ENCODE measurements at places on chromosomes 12 and 14.

- no peak for DNase-seq
These were observed 62.1 kb upstream of the KIF21A start for GRCh38 chr12:39505023-39505422.

- DNase-seq: no peak
These were observed 81.8 kb downstream of the NOS1 start for GRCh38 chr12:117279606-117280005.

GRCh38 chr12:117190210-117190781 is at the start of gene FBXO21:
Gene FBXO21, minus strand, starts transcription at chr12:117190470. Its CDS starts 14 bp downstream, at chr12:117190456.
- DNase-seq: peak; percentile 92

- DNase-seq: no peak
These were observed 52.3 kb downstream of the TSPAN9 start for GRCh38 chr12:3129301-3130056.

- DNase-seq: no peak
These were observed 1043.8 kb upstream of the FBXO33 start for GRCh38 chr14:40476005-40476404.

DNA sequence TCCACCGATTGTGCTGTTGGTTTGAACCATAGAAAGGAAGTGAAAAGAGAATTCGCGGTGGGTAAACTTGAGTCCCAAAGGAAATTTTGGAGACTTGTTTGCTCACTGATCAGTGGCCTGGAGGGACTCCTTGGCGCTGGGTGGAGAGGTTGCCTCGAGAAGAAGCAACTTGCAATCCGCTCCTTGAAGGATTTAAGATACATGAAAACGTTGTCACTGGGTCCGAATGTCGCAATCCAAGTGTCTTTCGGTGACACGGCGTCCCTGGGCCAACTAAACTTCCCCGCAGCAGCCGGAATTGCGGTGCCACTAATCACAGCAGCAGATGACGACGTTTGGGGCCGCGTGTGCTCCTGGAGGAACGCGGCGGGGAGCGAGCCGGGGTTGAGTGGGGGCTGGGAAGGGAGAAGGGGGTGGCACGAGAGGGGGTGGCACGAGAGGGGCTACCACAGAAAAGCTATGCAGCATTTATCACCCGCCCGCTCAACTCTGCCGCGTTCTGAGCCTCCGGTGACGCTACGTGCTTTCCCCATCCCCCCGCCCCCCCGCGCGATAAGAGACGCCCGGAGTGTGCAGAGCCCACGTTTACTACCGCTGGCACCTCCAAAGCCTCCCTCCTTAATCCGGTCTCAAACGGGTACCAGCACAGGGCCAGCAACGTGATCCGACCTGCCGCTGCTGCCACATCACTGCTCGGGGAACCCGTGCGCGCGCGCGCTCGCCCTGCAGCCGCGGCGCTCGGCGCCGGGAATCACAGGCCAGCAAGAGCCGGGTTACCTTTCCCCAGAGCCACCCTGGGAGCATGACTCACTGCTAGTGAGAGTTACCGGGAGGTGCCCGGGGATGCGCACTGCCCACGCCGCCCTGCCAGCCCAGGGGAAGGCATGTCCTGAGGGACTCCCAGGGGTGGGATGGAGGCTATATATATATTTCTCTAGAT is 833 bp upstream of the BHLHE41 start:
- DNase-seq: peak; percentile 86

DNA sequence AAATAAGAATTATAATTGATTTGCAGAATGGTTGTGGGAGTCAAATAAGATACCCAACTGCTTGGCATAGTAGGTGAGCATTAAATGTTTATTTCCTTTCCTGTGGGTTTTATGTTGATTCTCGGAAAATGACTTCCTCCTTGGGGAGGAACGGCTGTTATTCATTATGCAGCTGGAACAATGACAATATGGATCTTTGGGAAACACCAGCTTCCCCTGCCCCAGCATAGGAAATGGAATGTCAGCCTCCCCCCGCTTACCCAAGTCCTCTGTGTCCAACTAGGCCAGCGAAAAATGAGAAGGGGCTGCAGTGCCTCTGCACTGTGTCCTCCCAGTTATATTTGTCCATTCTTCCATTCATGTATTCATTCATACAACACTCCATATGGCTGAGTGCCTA is 11.7 kb upstream of the CCDC177 start:
- no peak for DNase-seq

GRCh38 chr12:7605900-7606465 is 59.7 kb downstream of the APOBEC1 start:
- DNase-seq: no peak

DNA sequence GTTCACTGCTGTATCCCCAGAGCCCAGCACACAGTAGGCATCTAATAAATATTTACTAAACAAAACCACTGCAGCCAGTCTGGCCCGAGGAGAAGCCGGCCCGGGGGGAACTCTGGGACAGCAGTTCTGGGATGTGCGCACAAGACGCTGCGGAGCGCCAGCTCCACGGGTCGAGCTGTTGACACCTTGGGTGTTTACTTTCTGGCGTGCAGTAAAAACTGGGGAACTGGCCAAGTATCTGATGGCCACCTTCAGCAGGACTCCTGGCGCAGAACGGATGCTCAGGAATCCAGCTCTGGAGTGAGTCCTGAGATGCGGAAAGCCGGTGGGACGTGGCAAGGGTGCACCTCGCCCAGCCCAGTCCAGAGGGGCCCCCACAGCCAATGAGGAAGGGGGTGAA is 65.6 kb downstream of the NCOR2 start:
- no peak for DNase-seq

GRCh38 chr12:115294453-115295133 is 610.6 kb upstream of the TBX3 start:
- DNase-seq: no peak

DNA sequence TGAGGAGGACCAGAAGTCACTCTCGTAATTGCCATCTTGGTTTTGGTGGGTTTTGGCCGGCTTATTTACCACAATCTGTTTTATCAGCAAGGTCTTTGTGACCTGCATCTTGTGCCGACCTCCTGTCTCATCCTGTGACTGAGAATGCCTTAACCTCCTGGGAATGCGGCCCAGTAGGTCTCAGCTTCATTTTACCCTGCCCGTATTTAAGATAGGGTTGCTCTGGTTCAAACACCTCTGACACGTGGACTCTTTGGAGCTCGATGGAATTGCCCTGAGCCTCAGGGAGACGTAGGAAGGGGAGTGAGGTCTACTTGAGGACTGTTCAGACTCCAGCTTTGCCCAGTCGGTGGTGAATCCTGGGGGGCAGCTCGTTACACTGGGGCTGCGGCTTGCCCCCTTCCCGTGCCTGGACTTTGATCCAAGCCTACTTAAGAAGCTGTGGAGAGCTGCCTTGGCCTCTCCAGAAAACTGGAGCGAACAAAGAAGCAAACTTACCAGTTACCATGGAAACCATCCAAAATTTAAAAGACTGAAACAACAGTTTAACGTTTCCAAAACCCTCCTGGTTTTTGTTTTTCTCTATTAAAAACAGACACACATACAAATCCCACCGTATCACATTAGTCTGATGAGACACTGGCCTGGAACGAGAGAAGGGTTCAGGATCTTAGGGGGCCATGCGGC is 28.0 kb downstream of the CALM1 start:
- DNase-seq: no peak

DNA sequence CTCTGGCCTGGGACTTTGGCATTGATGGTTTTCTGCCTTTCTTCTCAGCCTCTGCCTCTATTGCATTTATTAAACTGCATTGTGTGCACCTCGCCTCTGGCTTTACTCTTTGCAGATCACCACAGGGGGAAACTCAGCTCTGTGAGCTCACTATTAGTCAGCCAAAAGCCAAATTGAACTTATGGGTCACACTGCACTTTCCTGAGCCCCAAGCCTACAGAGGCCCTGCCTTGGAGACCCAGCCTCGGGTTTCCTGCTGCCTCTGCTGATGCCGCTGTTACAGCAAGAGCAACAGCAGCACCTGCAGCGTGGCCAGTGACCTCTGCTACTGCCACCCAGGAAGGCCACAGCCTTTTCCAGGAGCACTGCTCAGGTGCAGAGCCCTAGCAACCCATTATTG is 122.5 kb downstream of the DAD1 start:
- no peak for DNase-seq

GRCh38 chr14:34680806-34681479 is 33.5 kb downstream of the CFL2 start:
- DNase-seq: no peak

GRCh38 chr14:56887216-56887615 is 76.9 kb upstream of the OTX2 start:
- no peak for DNase-seq

GRCh38 chr14:53953828-53954550 is 2.6 kb downstream of the BMP4 start:
- no peak for DNase-seq

DNA sequence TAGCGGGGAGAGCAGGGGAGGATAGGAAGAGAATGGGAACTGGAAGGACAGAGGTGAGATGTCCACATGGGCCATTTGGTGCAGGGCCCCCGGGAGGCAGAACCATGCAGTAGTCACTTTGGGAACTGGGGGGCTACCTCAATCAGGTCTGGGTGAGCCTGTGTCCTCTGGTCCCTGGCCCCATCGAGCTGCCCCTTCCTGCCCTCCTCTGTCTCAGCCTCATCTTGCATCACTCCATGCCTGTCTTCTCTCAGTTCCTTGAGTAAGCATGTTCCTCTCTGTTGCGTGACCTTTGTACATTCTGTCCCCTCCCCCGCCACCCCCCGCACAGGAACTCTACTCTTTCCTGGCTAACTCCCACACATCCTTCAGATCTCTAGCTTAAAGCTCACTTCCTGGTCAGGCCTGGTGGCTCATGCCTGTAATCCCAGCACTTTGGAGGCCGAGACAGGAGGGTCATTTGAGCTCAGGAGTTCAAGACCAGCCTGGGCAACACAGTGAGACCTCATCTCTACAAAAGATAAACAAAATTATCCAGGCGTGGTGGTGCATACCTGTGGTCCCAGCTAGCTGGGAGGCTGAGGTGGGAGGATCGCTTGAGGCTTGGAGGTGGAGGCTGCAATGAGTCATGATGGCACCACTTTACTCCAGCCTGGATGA is 23.2 kb downstream of the FOS start:
- no peak for DNase-seq

DNA sequence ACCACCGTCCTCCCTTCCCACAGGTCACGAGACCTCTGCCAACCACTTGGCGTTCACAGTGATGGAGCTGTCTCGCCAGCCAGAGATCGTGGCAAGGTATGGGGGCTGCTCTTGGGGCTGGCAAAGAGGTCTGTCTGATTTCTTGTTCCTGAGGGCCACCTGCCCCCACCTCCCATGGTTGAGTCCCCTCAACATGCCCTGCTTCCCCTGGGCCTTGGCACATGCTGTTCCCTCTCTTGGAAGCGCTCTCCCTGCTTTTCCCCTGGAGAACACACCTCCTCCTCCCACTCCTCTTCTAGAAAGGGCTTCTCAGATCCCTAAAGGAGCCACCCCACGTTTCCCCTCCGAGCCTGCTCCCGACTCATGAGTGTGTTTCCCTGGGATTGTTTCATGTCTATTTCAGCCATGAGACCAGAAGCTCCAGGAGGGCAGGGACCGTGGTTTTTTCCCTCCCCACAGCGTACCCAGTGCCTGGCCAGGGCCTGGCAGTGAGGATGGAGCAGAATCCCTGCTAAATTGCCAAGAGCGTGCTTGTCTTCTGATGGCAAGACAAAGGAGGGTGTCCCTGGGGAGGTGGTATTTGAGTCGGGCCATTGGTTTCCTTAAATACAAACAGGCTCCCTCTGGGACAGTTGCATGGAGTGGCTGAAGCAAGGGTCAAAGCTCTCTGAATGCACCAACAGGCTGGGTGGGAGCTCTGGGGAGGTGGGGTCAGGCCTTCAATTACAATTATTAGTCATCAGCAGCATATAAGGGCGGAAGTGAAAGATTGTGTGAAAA is 34.1 kb downstream of the CYP46A1 start:
- no peak for DNase-seq

GRCh38 chr14:100654814-100655740 is 67.9 kb upstream of the BEGAIN start:
- no peak for DNase-seq

DNA sequence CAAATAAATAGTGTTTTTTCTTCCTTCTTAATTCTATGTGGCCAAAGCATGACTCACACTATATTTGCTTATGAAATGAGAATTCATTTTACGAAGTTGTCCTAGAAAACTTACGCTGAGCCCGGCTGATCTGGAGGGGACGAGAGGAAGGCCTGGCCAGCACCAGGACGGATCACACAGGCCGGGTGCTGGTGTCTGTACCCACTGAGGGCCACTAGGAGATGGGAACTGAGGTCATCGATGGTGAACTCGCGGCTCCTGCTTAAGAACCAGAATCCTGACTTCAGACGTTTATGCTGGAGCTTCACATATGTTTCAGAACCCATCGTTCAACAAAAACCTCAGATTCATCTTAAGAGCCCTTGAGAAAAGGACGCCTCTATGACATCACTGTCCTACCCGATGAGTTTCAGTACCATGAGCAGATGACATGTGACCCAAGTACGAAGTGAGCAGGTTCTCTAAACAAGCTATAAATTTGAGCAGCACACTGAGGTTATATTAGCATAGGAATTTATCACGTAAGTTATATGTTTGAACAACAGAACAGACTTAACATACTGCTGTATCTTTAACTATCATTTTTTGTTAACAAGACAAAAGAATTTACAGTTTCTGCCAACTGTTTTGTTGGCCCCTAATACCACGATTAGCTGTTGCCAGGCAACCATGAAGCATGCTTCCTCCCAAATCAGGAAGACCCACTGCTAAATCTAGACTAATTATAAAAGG is 111.9 kb downstream of the FOXN3 start:
- DNase-seq: no peak

DNA sequence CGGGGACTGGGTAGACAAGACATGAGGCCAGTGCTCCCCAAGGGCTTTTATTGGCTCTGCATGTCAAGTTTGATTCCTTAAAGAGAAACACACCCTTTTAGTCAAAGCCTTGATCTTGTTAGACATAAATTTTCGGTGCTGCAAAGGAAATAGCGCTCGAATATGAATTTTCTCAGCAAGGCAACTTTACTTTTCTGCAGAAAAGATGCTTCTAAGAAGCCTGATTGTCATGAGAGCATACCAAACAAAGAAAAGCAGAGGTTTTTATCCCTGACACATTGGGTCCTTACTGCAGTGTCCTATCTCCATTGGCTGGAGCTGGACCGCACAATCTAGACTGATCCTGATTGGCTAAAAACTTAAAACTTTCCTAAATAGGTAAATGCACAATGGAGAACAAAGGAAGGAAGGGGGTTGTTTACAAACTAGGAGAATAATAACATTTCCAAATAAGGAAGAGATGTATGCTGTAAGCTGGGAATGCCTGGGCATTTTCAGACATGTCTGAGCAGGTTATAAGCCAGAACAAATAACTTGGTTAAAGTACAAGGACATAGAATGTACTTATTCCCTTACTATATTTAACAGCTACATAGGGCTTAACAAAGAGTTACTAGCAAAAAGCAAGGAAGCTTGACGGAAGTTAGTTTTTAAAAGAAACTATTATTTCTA is 17.2 kb downstream of the TXNRD1 start:
- DNase-seq: no peak

GRCh38 chr14:94840467-94840866 is 70.6 kb upstream of the GSC start:
- DNase-seq: no peak

- no peak for DNase-seq
These were observed 80.2 kb upstream of the KRR1 start for GRCh38 chr12:75591628-75592027.

- DNase-seq: peak; percentile 70
These were observed 5.8 kb upstream of the TBPL2 start for GRCh38 chr14:55446127-55446736.

All from putamen (tissue), 1 donor.